ENCODE measurements at places on chromosomes 3 and 15.
A peak's percentile ranks its signal among the peaks of the same experiment; 100 is the strongest.

DNA sequence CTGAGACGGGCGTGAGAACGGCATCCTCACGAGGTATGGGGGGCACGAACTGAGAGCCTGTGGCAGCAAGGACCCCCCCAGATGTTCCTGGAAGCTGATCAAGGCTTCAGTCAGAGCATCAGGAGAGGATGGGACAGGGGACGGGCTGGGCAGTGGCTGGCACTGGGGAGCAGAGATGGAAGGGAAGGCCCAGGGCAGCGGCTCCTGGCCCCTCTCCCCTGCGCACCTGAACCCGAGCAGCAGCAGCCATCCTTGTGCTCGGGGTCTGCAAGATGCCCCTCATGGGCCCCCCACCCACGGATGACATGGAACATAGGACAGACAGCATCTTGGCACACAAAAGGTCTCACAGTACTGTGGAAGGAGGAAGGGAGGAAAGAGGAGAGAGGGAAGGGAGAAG is 51.3 kb downstream of the DHX30 start:
- H3K27ac ChIP-seq = no peak overlapping the region
- H3K4me3 ChIP-seq = no peak overlapping the region
- H3K4me1 ChIP-seq = no peaks in the 10 kb centered on the region
- no peaks in the 10 kb centered on the region for H3K27me3 ChIP-seq
- DNase-seq = no peak

- H3K27me3 ChIP-seq = no peaks in the 10 kb centered on the region
- no peak overlapping the region for H3K27ac ChIP-seq
- no peak for DNase-seq
These were observed 54.6 kb upstream of the STXBP5L start for GRCh38 chr3:120853416-120853815.

- H3K36me3 ChIP-seq = no peaks in the 10 kb centered on the region
- no peak overlapping the region for H3K4me3 ChIP-seq
- no peaks in the 10 kb centered on the region for H3K4me1 ChIP-seq
These were observed 644.6 kb downstream of the CADM2 start for GRCh38 chr3:85603378-85603777.

DNA sequence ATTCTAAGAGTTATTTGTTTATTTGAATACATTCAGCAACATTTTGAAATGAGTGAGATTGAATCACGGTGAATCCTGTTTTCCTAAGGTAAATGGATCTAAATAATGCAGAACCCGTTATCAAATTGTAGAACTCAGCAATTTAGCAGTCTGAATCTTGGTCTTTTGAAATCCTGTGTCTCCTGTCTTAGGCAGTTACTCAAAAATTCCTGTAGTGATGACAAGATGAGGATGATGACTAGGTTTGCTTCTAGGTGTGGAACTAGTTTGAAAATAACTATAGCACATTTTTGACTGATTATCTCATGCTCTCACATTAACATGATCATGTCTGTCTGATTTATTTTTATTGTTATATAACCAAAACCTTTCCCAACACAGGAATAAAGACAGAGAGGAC is 115.0 kb downstream of the RAP2B start:
- H3K4me3 ChIP-seq = no peak overlapping the region
- H3K4me1 ChIP-seq = no peaks in the 10 kb centered on the region
- H3K27ac ChIP-seq = no peak overlapping the region
- no peak for DNase-seq
- no peaks in the 10 kb centered on the region for H3K27me3 ChIP-seq

- peaks cover 18% of the 10 kb centered on the region for H3K4me1 ChIP-seq
These were observed 5.8 kb downstream of the HYAL2 start for GRCh38 chr3:50316657-50317242.

DNA sequence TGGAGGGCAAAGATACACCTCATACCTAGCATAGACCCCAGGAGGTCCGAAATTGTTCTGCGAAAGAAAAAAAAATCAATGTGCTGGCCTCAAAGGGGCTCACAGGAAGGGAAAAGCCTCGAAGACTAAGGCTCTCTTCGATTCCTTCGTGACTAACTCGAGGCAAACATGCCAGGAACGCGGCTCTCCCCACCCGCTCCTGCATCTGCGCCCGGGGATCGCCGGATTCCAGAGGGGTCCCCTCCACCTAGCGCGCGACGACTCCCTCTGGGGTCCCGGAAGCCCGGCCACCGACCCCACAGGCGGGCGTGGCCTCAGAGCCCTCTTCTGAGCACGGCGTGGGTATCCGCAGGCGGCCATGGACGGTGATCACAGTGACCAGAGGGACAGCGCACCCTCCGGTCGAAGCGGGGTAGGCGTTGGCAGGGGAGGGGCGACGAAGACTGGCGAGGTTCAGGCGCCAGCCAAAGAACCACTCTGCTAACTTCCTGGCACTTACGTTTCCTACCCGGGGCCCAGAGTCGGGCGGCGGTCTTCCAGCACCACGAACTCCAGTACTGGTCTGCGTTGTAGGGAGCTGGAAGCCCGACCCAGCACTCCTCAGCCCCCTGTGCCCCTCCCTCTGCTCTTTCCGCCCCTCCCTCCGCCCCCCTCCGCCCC is 515 bp upstream of the EIF3J start:
- peak overlapping the region; percentile 68 for H3K4me3 ChIP-seq
- no peaks in the 10 kb centered on the region for H3K27me3 ChIP-seq
- H3K4me1 ChIP-seq = no peaks in the 10 kb centered on the region
- DNase-seq = peak; percentile 87

DNA sequence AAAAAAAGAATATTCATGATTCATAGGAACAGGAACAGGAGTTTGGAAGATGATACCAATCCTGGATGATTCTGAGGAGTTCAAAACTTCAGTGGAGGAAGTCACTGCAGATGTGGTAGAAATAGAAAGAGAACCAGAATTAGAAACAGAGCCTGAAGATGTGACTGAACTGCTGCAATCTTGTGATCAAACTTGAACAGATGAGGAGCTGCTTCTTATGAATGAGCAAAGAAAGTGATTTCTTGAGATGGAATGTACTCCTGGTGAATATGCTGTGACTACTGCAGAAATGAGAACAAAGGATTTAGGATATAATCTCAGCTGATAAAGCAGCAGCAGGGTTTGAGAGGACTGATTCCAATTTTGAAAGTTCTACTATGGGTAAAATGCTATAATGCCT is 72.7 kb downstream of the GSK3B start:
- DNase-seq = no peak
- H3K4me1 ChIP-seq = no peaks in the 10 kb centered on the region
- H3K27ac ChIP-seq = no peak overlapping the region
- no peaks in the 10 kb centered on the region for H3K36me3 ChIP-seq
- H3K4me3 ChIP-seq = no peak overlapping the region

GRCh38 chr3:72665701-72666446 is 182.4 kb downstream of the SHQ1 start:
- DNase-seq = peak; percentile 65
- peak overlapping the region; percentile 42 for H3K27ac ChIP-seq
- no peak overlapping the region for H3K4me3 ChIP-seq
- H3K36me3 ChIP-seq = no peaks in the 10 kb centered on the region

- peak overlapping the region; percentile 73 for H3K4me3 ChIP-seq
- peak overlapping the region; percentile 96 for H3K27ac ChIP-seq
- no peak for DNase-seq
- no peaks in the 10 kb centered on the region for H3K36me3 ChIP-seq
- H3K4me1 ChIP-seq = no peaks in the 10 kb centered on the region
These were observed 483 bp downstream of the EHD4 start for GRCh38 chr15:41971895-41972252.

DNA sequence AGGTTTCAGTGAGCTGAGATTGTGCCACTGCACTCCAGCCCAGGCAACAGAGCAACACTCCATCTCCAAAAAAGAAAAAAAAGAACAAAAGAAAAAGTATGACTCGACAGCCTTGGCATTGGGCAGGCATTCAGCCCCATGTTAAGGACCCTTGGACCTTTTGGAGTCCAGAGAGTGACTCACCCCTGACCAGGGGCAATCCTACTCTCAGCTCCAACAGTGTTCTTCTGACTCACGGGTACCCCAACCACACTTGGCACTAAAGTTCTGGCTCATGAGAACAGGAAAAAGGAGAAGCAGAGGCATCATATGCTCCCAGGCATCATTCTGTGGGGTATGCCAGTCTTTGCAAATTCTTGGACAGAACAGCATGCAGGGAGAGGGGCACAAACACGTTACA is 252.4 kb upstream of the HES1 start:
- no peaks in the 10 kb centered on the region for H3K36me3 ChIP-seq
- H3K4me3 ChIP-seq = no peak overlapping the region
- H3K27ac ChIP-seq = no peak overlapping the region
- H3K4me1 ChIP-seq = no peaks in the 10 kb centered on the region
- DNase-seq = no peak
- H3K27me3 ChIP-seq = no peaks in the 10 kb centered on the region

DNA sequence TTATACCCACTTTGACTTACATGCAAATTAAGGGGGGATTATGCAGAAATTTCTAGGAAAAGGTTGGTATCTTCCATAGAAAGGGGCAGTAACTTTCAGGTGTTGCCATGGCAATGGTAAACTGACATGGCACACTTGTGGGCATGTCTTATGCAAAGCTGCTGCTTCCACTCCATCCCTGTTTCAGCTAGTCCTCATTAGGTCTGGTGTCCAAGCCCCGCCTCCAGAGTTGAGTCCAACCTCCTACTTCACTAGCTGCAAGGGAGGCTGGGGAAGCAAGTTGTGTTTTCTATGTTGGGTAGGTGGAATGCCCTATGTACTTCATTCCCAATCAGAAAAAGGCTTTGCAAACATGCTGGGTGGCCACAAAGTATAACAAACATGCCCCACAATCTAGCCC is 14.7 kb upstream of the KLHL40 start:
- no peaks in the 10 kb centered on the region for H3K36me3 ChIP-seq
- H3K4me3 ChIP-seq = no peak overlapping the region
- no peaks in the 10 kb centered on the region for H3K4me1 ChIP-seq
- DNase-seq = no peak

- H3K27ac ChIP-seq = no peak overlapping the region
- no peaks in the 10 kb centered on the region for H3K4me1 ChIP-seq
- H3K36me3 ChIP-seq = no peaks in the 10 kb centered on the region
- H3K27me3 ChIP-seq = no peaks in the 10 kb centered on the region
- no peak for DNase-seq
- H3K4me3 ChIP-seq = no peak overlapping the region
These were observed 10.7 kb downstream of the PDE8A start for GRCh38 chr15:84992157-84992944.

GRCh38 chr3:164658125-164658524 is 420.2 kb downstream of the SI start:
- H3K36me3 ChIP-seq = no peaks in the 10 kb centered on the region
- H3K27me3 ChIP-seq = no peaks in the 10 kb centered on the region
- DNase-seq = no peak
- H3K27ac ChIP-seq = no peak overlapping the region
- H3K4me3 ChIP-seq = no peak overlapping the region

DNA sequence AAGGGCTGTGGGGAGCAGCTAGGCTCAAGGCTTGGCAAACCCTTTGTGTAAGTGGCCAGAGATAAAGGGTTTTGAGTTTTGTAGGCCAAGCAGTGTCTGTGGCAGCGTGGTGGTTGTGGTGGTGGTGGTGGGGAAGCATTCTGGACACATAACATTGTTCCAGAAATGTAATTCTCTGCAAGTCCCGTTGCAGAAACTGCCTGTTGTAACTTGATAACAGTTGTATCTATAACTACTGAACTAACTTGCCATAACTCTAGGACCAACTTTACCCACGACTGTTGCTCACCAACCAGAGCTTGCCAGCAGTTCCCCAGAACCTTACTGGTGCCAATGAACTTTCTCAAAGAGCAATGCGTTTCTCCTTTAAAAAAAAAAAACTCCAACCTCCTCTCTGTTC is 18.1 kb upstream of the TMEM40 start:
- no peak overlapping the region for H3K4me3 ChIP-seq
- DNase-seq = no peak

GRCh38 chr15:88800026-88800425 is 3.2 kb upstream of the ACAN start:
- H3K27me3 ChIP-seq = no peaks in the 10 kb centered on the region
- no peaks in the 10 kb centered on the region for H3K4me1 ChIP-seq

GRCh38 chr3:151329363-151329762 is at the start of gene P2RY13:
P2RY13 (minus strand) TSS chr3:151329549; CDS start chr3:151329528, 21 bp downstream.
- H3K27me3 ChIP-seq = no peaks in the 10 kb centered on the region
- peak within 1 kb of the TSS; percentile 27 for H3K27ac ChIP-seq
- no peak for DNase-seq
- no peaks in the 10 kb centered on the region for H3K36me3 ChIP-seq
- peak within 1 kb of the TSS; percentile 19 for H3K4me3 ChIP-seq

DNA sequence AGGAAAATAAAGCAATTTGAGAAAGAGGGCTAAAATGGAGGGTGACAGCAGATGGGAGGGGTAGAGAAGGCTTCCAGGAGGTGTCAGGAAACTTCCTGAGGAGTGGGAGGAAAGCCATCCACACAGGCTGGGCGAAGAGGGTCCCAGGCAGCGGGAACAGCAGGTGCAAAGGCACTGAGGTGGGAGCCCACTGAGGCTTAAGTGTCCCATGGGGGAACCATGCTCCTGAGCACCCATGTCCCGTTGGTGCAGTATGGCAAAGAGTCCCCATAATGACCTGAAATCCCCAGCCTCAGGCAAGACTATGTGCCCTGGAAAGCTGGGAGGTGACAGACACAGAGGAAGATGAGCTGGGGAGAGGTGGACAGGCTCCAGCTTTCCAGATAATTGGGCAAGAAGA is 30.0 kb downstream of the CFAP100 start:
- DNase-seq = peak; percentile 27
- no peak overlapping the region for H3K4me3 ChIP-seq
- H3K36me3 ChIP-seq = no peaks in the 10 kb centered on the region
- H3K27me3 ChIP-seq = no peaks in the 10 kb centered on the region

- no peaks in the 10 kb centered on the region for H3K27me3 ChIP-seq
- no peak for DNase-seq
- H3K4me1 ChIP-seq = no peaks in the 10 kb centered on the region
These were observed 62.1 kb upstream of the SLC6A11 start for GRCh38 chr3:10753964-10754363.

- peak overlapping the region; percentile 25 for H3K27ac ChIP-seq
- no peaks in the 10 kb centered on the region for H3K4me1 ChIP-seq
- H3K36me3 ChIP-seq = no peaks in the 10 kb centered on the region
- H3K4me3 ChIP-seq = no peak overlapping the region
- no peaks in the 10 kb centered on the region for H3K27me3 ChIP-seq
- DNase-seq = no peak
These were observed 121.4 kb downstream of the RFTN1 start for GRCh38 chr3:16392065-16392464.

GRCh38 chr3:72753495-72753894 is 94.8 kb downstream of the SHQ1 start:
- H3K4me3 ChIP-seq = no peak overlapping the region
- no peaks in the 10 kb centered on the region for H3K36me3 ChIP-seq
- no peaks in the 10 kb centered on the region for H3K27me3 ChIP-seq
- no peaks in the 10 kb centered on the region for H3K4me1 ChIP-seq

- peak overlapping the region; percentile 91 for H3K27ac ChIP-seq
- no peaks in the 10 kb centered on the region for H3K27me3 ChIP-seq
- peak overlapping the region; percentile 88 for H3K4me3 ChIP-seq
These were observed 657 bp downstream of the TLNRD1 start for GRCh38 chr15:81001152-81002008.

GRCh38 chr3:171813897-171814460 is 3.7 kb upstream of the PLD1 start:
- no peaks in the 10 kb centered on the region for H3K4me1 ChIP-seq
- no peak overlapping the region for H3K4me3 ChIP-seq
- DNase-seq = no peak
- H3K36me3 ChIP-seq = no peaks in the 10 kb centered on the region
- no peaks in the 10 kb centered on the region for H3K27me3 ChIP-seq
- H3K27ac ChIP-seq = peak overlapping the region; percentile 54
